Left ventricle myocardium superior (tissue), 1 donor: ENCODE measurements at places on chromosomes 4 and X.

- DNase-seq: no peak
Observed at GRCh38 chr4:126583509-126583908, 1049.2 kb upstream of the INTU start.

DNA sequence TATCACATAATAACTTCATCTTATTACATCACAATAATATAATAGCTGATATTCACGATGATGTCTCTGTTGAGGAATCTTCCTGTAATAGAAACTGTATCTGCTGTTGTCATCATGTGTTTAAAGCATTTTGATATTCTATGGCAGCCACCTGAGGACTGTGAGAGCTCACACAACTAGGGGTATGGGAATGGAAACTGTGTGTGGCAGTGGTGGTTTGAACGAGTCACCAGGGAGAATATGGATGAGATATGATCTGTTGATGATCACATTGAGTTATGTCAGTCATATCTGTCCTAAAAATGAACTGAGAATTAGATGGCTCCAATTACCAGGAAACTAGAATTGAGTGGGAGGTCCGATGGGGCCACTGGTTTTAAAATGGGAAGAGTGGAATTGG is 169.6 kb downstream of the MID1IP1 start:
- DNase-seq: no peak

DNA sequence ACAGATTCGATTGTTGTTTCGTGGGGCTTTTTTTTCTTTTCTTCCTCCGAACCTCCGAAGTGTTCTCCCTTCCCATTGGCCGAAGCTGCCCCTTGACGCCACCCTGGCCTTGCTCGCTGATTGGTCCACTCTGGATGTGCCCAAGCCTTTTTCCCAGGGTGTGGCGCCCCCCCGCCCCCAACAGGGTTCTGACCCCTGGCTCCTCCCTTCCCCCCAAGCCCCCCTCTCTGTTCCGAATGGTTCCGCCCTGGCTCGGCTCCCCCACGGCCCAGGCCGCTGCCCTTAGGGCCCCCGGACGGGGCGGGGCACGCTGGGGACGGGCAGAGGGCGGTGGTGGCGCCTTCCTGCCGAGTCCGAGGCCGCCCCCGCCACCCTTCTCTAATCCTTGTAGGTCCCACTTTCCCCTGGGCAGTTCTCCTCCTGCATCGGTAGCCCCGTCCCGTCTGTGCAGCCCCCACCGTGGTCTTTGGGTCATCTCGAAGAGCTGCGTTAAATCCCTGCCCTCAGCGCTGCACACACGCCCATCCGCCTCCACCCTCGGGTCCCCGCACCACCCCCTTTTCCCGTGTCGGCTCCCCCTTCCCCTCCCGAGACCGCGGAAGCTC is 25.5 kb downstream of the UTP14A start:
- DNase-seq: peak; percentile 95

DNA sequence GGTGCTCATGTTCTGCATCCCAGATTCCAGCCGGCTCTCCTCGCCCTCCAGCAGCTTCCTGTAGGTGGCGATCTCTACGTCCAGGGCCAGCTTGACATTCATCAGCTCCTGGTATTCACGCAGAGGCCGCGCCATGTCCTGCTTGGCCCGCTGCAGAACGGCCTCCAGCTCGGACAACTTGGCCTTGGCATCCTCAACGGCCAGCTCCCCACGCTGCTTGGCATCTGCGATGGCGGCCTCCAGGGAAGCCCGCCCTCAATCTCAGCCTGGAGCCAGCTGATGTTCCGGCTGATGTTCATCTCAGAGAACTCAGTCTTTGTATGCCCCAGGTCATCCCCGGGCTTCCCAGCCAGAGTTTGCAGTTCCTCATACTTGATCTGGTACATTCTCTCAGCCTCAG is 431.8 kb upstream of the DIPK2B start:
- no peak for DNase-seq

- DNase-seq: no peak
Observed at GRCh38 chrX:10052906-10053625, 85.9 kb downstream of the CLDN34 start.
